ENCODE measurements at places on chromosomes 4 and X.

GRCh38 chrX:43664258-43664657, 8.2 kb downstream of the MAOA start:
- DNase-seq: no peak

DNA sequence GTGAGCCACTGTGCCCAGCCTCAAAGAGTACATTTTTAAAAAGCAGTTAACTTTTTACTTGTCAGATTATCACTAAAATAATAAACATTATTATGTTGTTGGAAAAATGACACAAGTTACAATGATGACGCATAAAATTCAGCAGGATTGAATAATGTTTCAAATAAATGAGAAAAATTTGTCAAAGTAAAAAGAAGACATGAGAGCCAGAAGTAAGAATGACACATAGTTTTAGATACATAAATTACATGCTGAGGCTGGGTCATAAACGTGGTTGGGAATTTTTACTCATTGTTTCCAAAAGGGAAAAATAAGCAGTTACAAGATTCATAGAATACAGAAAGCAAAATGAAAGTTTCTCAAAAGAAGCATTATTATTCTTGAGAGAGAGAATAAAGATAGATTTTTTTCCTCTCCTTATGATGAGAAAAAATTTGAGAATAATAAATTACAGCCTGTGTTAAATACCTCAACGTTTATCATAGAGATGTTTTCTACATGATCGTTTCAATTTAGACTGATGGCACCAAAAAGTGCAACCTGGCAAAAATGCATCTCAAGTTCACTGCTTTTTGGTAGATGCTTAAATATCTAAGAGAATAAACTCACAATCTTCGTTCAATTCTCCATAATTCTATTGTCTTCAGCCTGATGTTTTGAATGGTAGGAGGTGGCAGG, 40.4 kb downstream of the GUCY1B1 start:
- DNase-seq: no peak

DNA sequence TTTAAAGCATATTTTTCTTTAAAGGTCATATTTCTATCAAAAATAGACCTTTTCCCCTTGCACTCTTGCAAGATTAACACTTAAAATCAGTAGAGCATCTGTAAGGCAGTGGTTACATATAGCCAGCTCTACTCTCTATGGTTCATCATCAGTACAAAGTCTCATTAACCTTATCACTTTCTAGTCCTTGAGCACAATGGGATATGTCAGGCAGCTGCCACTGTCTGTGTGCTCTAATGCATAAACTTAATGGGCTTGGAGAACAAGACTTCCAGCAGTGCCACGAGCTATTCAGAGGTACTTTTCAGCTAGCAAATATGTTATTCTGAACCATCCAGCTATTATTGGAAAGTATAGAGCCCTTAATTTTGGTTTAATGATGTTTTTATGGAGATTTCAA, 393.7 kb downstream of the GASK1B start:
- no peak for DNase-seq

GRCh38 chr4:52312722-52313121, 261.6 kb downstream of the SPATA18 start:
- DNase-seq: no peak

DNA sequence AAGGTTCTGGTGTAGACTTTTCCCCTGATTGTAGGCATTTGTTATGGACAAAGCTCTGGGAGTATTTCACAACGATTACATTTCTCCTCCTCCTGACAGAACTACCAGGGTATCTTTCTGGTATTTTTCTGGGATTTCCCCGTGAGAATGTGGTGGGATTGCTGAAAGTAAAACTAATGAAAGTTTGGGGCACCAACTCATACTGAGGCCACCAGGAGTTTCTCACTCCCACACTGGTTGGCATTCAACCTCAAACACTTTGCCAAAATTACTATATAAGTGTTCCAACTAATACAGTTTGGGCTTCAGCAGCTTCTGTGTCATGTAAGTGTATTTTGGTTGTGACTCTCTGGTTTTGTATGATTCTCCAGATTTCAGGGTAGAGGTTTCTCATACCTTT, 855.1 kb downstream of the GLUD2 start:
- DNase-seq: no peak

DNA sequence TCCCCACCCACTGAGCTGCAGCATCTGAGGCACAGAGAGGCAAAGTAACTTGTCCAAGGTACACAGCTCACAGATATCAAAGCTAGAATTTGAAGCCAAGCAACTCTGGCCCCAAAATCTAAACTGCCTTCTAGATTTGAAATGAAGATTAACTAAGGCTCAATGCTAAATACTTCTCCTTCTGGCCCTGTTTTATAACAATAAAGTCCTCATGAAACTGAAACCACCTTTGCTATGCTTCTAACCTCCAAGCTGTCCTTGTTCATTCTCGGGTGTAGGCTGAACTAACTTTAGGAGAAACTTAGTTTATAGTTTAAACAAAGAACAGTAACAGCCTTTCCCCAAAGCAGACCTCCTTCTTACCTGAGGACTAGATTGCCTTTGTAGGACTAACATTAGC, 93.6 kb downstream of the DCTD start:
- DNase-seq: no peak
